ENCODE measurements at places on chromosomes 12 and 14.

GRCh38 chr14:78228702-78229327, 58.6 kb downstream of the NRXN3 start:
- no peak for DNase-seq

GRCh38 chr12:104055686-104056388, 5.8 kb upstream of the GLT8D2 start:
- no peak for DNase-seq

DNA sequence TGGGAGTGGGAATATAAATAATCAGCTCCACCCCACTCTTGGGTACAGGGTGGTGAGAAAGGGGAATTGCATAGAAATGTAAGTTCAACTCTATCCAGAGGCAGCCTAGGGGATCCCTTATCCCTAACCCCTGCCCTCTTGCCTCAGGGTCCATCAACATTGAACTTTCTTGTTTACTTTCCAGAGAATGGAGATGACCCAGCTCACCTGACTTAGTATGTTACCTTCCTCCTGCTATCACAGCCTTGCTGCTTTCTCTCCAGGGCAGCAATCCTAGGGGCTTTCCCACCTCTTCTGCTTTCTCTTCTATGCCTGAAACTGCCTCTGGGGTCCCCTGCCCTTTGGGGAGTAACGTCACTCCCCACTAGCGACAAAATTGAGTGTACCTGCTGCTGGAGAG, 2.7 kb downstream of the LRP1 start:
- DNase-seq = no peak

DNA sequence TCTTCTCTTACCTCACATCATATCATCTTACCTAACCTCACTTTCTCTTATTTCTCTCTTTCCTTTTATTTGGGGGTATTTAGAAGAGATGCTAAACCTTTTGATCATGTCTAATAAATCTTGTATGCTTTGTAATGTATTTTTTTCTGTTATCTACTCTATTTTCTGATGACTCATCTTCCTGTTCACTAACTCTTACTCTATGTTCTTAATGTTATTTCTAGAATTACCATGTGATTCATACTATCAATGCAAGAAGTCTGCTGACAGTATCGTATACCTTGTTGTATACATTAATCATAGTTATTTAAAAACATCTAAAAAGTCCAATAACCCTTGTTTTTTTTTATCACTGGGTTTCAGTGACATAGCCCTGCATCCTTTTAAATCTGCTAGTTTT, 62.3 kb downstream of the MGAT4C start:
- no peak for DNase-seq

DNA sequence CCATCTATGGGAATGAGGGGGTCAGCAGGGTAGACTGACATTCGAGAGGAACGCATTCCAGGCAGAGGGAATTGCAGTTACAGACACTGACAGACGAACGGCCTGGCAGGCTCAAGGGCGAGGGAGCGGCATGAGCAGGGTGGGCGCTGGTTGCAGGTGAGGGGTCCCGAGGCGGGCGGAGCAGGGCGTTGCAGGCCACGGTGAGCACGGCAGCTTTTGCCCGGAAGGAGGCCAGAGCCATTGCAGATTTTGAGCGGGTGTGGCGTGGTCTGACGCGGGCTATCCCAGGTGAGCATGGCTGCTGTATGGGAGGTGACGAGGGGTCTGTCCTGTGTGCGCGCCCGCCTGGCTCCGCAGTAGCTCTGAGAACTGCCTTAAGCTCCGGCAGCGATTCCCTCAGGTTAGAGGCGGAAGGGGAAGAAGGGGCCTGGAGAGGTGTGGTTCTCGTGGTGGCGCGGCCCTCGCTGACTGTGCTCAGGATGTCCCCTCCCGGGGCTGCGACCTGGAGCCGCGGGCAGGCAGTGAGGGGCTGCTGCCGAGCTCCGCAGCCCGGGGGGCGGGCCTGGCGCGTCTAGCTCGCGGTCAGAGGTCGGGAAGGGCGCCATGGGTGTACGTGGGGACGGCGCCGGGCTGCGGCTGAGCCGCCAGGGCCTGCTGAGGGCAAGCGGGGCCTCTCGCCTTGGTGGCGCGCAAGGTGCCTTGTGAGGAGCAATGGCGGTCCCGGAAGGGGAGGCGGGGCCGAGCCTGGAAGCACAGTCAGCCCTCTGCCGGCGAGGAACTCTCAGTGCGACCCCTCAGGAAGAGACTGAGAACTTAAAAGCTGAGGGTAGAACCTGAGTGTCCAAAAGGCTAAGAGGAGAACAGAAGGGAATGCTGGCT, 177.1 kb downstream of the CACNA1C start:
- no peak for DNase-seq

DNA sequence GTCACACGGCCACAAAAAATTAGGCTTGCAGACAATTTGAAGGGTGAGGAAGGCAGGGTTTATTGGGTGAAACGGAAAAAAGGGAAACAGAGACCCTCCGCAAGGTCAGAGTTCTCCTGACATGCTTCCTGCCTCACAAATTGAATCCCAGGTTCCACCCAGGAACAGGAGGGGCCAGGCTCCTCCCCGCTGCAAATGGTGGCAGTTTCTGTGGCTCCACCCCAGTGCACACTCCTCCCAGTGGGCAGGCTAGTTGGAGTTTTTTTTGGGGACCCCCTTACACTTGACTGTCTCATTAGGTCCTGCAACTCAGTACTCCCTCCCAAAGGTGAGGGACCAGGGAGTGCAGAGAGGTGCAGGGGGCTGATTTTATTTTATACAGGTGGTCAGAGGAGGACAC, 39.4 kb upstream of the PPP1CC start:
- DNase-seq = no peak

- DNase-seq = peak; percentile 47
Measured at GRCh38 chr14:75295061-75295461, 16.4 kb downstream of the FOS start.

- DNase-seq = peak; percentile 48
Measured at GRCh38 chr12:106248312-106248845, 559 bp upstream of the CKAP4 start.

- DNase-seq = no peak
Measured at GRCh38 chr12:97559267-97559666, 96.7 kb downstream of the RMST start.

GRCh38 chr12:113241191-113242025, 20.1 kb downstream of the TPCN1 start:
- no peak for DNase-seq

- no peak for DNase-seq
Measured at GRCh38 chr12:104003596-104003995, 37.9 kb downstream of the TDG start.

DNA sequence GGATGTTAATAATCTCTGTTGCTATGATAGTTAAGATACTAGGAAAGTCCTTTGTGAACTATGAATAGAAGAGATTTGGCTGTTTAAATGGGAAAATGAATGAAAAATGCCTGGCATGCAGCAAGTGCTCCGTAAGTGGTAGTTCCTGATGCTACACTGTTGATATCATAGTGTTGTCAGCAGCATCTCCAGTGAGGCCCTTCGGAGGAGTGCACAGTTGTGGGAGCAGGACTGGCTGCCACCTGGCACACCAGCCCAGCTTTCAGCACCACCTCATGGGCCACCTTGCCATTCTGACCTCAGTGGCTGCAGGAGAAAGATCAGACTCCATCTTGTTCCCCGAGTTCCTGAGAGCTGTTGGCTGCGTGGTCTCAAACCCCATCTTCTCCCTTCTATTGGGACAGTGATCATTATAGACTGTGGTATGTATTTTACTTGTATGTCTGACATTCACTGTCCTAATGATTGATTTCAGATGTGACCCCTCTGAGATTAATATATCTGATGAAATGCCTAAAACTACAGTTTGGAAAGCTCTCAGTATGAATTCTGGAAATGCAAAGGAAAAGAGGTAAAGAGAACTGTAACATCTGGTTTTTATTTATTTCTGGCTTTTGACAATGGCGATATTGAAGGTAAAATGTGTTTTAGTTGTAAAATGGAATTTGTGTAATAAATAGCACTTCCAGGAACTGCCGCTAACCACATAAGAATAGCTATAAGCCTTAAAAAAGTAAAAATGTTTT, 80.9 kb downstream of the SLC4A8 start:
- DNase-seq = no peak

- no peak for DNase-seq
Measured at GRCh38 chr12:79558924-79559469, 131.8 kb downstream of the PAWR start.

GRCh38 chr12:116880817-116881324, 370 bp downstream of the HRK start:
- DNase-seq = peak; percentile 45

DNA sequence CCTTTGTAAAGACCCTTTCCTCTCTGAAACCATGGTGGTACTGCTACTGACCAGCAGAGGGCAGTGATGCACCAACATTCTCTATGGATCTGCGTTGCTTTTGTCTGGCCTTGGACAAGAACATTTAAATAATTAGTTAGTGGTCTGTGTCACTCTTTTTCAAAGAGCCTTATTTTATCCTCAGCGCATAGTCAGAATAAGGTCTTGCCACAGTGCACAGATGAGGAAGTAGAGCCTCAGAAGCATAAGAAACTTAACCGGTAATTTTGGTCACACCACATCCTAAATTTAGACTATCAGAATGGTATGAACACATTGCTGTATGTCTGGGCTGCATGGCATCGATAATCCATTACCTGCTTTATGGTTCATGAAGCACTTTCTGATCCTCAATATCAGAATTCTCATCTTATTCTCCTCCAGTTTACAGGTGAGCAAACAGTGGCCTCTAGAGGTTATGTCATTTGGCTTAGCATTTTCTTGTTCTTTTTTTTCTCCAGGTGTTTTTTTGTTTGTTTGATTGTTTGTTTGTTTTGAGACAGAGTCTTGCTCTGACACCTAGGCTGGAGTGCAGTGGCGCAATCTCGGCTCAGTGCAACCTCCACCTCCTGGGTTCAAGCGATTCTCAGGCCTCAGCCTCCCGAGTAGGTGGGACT, 23.7 kb upstream of the IFT81 start:
- peak; percentile 61 for DNase-seq

DNA sequence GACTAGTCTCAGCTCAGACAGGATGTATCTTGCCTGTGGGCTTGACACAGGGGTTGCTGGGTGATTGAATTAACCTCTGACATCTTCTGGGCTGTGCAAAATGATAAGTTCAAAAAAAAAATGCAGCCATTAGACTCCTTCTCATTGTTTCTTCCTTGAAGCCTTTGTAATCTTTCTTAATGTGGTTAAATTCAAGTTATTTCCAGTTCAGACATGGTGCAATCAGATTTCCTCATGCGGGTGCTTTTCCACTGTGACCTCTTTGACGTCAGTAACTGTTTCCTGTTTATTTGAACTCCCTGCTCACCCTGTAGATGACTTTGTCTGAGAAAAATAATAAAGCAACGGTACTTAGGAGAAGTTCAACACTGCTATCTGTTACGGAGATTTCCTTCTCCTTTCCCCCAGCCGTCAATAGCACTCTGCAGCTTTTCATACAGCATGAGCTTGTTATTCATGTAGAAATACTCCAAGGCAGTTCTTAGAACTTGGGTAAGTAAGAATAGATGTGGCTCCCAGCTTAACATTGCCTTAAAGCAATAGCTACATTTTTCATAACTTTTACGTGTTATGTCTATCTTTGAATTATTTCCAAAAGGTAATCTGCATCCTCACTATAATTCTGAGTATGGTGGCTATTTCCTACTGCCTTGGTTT, 155.5 kb downstream of the PRKCH start:
- DNase-seq = no peak

DNA sequence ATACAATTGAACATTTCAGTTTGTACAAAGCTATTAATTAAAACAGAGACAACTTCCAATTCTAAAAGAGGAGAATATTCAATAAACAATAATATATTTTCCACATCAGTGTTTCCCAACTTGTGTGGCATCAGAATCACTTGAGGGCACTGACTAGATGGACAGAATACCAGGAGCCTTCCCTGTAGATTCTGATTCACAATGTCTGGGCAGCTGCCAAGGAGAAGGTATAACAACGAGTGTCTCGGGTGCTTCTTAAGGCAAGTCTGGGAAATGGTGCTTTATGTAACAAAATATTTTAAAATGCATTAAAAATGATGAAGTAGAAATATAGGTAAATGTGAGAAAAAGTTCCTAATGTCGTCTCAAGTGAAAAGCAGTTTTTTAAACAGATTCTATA, 26.2 kb downstream of the GALC start:
- no peak for DNase-seq

DNA sequence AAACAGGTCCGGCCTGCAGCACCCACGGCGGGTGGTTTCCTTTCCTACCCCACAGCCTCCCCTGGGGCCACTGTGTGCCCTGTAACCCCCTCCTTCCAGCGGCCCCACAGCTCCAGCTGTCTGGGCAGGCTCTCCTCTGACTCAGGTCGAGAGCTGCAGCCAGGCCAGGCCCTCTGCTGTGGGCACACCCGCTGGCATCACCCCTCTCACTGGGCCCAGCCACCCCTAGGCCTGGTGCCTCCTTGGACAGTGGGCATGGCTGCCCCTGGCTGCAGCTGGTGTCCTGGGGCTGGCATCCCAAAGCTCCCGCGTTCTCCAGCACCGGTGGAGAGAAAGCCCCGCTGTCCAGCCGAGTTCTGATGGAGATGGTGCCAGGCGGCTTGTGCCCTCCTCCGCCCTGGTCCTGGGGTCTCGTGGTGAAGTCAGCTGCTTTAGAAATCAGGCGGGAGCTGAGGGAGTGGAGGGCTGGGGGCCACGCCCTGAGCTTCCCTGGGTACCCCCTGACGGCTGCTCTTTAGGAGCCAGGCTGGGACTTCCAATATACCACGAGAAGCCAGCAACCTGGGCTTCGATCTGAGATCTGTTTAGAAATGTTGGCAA, 114.9 kb downstream of the KIF26A start:
- DNase-seq = no peak

DNA sequence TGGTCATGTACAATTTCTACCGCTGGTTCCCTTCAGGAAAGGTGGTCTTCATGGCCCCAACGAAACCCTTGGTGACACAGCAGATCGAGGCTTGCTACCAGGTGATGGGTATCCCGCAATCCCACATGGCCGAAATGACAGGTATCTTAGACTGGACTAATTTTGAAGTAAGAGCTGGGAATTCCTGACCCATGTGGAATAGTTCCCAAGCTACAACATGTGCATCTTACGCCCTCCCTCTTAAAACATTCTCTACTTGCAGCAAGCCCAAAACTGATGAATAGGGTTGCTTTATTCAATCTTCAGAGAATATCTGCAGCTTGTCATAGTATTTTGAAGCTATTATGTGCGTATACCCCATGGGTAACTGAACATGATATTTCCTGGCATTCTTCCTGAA, 669 bp downstream of the FANCM start:
- no peak for DNase-seq

- DNase-seq = peak; percentile 66
Measured at GRCh38 chr14:94001501-94002396, 4.6 kb downstream of the CCDC197 start.

DNA sequence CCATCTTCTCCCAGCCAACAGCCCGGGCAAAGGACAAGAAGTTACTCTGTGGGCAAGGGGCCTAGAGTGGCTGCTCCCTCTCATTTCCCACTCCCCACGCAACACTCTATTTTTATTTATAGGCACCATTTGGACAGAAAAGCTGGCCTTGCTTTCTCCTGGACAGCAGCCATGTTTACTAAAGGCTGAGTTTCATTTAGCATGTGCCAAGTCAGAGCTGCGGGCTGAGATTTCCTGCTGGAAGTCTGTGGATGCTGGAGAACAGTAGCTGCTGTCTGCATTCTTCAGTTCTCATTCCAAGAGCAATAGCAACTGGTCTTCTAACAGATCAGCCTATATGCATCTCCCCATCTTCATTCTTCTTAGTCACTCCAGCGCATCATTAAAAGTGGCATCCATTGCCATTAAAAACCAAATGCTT, 8.3 kb downstream of the COL2A1 start:
- DNase-seq = no peak
